ENCODE measurements at places on chromosomes 1 and 21. TPM values are rescaled to one million over a fixed set of nuclear protein-coding genes. Genes with fewer than 3 reads are reported as not detected.

HES5 gene
- not detected for total RNA-seq

ELF3 gene
- not detected for total RNA-seq

MPZ gene
- total RNA-seq, result 0.90 TPM

TMEM82 gene
- total RNA-seq, result not detected

OXCT2 gene
- 2.4 TPM for total RNA-seq

DPT gene
- 1.6 TPM for total RNA-seq

SLC44A5 gene
- not detected for total RNA-seq

SLC45A3 gene
- 6.2 TPM for total RNA-seq

INAVA gene
- not detected for total RNA-seq

GSTM1 gene
- not detected for total RNA-seq

FAM177B gene
- not detected for total RNA-seq

APCS gene
- not detected for total RNA-seq

BNIPL gene
- not detected for total RNA-seq

SRSF11 gene
- 51.6 TPM for total RNA-seq

Data from cardiac atrium fibroblast (primary cell).